ENCODE measurements at places on chromosomes 5 and 9.

- DNase-seq, result no peak
These were observed 304.4 kb downstream of the DMRT2 start for GRCh38 chr9:1354606-1355005.

DNA sequence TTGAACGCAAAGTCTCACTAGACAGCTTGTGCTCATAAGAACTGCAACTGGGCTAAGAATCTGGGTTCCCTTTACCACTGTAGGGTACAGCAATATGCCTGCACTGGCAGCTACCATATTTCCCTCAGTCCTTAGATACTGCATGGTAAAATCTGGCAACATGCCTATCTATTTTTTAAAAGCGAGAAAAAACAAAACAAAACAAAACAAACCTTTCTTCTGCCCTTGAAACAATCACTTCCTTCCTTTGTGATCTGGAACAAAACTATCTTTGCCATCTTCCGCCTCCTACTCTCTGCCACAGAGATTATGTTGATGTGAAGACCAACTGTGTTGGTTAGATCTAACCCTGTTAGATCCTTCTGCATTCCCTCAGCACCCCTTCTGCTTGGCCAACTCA is 242.9 kb downstream of the EBF1 start:
- DNase-seq, result no peak

- DNase-seq, result no peak
These were observed 22.0 kb upstream of the FGFR4 start for GRCh38 chr5:177064500-177065277.

DNA sequence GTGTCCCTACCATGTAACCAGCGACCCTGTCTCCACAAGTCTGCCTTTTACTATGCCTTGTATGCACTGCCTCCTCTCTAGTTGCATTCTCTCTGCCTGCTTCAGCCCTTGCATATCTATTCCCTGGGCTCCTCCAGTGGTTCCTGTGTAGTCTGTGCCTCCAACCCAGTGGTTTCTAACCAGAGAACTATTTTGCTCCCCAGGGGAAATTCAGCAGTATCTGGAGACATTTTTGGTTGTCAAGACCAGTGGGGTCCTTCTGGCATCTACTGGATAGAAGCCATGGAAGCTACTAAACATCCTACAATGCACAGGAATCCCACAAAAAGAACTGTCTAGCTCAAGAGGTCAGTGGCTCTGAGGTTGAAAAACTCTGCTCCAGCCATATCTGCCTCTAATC is 224.1 kb upstream of the RASEF start:
- DNase-seq, result no peak

- no peak for DNase-seq
These were observed 15.4 kb downstream of the NIPSNAP3B start for GRCh38 chr9:104779334-104779733.

GRCh38 chr5:80057921-80058320 is 22.8 kb downstream of the THBS4 start:
- DNase-seq, result no peak

DNA sequence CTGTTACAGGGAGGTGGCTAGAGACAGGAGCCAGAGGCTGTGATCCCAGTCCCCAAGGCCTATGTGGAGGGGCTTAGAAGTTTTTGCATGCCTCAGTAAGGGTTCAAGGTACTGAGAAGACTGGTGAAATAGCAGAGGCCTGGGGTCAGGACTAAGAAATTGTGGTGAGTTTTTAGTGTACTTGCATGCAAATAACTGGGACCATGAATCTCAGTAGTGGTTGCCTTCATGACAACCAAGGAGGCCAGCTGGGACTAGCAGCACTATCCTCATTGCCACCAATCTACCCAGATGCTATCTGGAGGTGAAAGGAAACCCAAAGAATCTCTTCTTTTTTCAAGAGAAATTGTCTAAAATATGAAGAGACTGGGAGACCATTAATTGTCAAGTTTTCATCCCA is 395.1 kb downstream of the CETN3 start:
- DNase-seq, result no peak

DNA sequence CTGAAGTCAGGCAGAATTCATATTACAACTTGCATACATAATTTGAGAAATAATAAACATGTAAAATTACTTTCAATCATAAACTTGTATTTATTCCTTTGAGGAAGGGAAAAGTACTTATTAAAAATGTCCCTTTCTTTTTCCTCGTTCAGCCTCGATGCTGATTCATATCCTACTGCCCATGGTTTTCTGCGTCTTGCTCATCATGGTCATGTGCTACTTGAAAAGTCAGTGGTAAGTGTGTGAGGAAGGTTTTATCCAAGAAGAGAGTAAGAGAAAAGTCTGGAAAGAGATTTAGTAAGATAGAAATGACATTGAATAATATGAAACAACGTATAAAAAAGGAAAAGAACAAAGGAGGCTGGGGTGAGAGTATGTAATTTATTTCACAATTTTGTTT is 85.9 kb downstream of the OSMR start:
- no peak for DNase-seq

DNA sequence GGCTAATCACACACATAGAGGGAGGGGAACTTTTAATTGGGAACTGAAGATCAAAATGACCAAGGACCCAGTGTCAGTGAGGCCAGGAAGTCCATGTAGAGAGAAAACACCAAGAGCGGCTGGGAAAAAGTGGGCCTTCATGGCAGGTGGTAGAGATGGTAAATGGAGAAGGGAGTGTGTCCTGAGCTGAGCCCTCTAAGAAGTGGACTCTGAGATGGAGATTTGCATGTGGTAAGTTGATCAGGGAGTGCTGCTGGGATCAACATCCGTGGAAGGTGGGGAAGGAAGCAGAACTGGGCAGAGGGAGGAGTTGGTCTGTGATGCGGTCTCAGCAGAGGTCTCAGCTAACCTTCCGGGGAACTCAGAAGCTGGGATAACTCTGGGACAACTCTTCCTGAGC is 18.9 kb upstream of the PDZD2 start:
- DNase-seq, result no peak

- no peak for DNase-seq
These were observed 97.1 kb upstream of the TAF11L2 start for GRCh38 chr5:17400724-17401469.

DNA sequence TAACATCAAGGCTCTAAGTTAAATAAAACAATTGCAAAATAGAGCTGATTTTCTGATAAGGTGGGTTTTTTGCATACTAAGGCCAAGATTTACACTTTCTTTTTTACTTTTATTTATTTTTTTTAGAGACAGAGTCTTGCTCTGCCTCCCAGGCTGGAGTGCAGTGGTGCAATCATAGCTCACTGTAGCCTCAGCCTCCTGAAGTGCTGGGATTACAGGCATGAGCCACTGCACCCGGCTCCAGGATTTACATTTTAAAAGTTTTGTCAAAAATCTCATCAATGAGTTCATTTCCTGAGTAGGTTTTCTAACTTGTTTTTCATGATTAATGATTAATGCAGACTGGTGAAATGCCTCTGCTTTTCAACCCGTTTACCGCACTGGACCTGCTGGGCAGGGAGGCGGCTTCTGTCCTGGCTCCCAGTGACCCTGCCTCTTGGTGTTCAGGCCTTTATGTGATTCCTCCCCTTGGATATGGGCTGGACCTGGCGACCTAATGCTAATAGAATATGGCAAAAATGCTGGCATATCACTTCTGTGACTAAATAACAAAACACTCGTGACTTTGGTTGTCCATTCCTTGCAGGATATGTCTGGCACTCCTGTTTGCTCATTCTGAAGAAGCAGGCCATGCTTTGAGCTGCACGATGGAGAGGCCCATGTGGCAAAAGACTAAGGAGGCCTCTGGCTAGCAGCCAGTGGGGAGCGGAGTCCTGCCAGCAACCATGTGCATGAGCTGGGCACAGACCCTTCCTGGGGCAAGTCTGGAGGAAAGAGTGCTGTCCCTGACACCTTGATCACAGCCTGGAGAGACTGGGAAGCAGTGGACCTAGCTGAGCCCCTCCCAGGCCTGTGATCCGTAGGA is 72.2 kb upstream of the PTCH1 start:
- no peak for DNase-seq

GRCh38 chr5:151556806-151557205 is 34.3 kb downstream of the FAT2 start:
- no peak for DNase-seq

- DNase-seq, result no peak
These were observed 601.5 kb downstream of the ACTL7B start for GRCh38 chr9:108254236-108254635.

DNA sequence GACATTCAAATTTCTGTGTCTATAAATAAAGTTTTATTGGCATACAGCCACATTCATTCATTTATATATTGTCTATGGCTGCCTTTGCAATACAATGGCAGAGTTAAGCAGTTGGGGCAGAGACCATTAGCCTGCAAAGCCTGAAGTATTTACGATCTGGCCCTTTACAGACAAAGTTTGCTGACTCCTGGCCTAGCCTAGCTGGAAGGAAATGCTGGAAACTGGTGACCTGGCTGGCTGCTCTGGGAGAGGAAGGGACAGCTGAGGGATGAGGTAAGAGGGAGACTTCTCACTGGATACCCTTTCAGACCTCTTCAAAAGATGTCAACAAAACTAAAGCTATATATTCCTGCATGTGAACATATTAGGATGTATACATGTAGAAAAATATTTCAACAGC is 66.0 kb upstream of the PPARGC1B start:
- DNase-seq, result no peak

DNA sequence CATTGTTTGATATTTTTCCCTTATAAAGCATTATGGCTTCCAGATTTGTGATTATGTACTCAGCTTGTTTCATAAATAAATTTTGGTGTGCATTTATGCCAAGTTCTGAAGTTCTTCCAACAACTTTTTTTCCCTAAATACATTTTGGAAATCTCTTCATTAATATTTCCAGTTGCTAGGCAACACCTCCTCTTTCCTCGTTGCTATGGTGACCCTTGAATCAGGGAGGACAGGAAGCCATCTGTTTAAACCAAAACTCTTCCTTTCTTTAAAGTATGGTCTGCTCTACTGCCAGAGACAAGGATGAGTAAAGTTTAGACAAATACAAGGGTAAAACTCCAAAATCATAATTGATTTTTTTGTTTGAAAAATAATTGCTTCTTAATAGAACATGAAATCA is 779.3 kb downstream of the CDH9 start:
- no peak for DNase-seq

DNA sequence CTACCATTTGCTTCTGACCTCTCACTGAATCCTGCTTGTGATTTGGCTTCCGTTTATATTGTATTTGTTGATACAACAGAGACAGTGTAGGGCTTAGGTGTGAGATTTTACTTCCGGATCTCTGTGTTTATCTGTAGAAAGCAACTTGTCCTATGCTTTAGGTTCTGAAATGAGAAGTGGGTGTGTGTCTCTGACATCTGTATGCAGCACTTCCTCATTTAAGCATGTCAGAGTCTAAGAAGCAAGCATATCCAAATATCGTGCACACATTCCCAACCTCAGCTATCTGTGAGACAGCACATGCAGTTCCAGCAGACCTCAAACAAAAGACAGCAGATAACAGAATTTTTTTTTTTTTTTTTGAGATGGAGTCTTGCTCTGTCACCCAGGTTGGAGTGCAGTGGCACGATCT is 16.3 kb downstream of the KLF9 start:
- DNase-seq, result no peak

- no peak for DNase-seq
These were observed 430.8 kb upstream of the TNC start for GRCh38 chr9:115548609-115549260.

DNA sequence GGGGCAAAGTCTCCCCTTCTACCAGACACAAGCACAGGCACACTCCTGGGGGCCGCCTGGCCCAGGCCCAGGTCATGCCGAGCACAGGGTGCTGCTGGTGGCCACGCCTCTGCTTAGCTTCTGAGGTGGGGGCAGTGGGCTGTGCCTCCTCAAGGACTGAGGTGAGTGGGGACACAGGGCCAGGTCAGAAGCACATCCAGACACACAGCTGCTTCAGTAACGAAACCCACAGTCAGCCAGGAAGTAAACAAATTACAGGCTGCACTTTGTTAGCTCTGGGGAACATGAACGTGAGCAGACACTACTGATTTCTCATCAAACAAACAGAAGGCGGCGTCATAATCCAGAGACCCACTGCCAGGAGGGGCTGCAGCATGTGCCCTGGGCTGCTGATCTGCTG is 192.4 kb downstream of the HSPA4 start:
- no peak for DNase-seq

GRCh38 chr9:126735482-126735881 is 69.4 kb upstream of the ZBTB43 start:
- no peak for DNase-seq

GRCh38 chr9:70477907-70478480 is 63.5 kb upstream of the KLF9 start:
- no peak for DNase-seq

DNA sequence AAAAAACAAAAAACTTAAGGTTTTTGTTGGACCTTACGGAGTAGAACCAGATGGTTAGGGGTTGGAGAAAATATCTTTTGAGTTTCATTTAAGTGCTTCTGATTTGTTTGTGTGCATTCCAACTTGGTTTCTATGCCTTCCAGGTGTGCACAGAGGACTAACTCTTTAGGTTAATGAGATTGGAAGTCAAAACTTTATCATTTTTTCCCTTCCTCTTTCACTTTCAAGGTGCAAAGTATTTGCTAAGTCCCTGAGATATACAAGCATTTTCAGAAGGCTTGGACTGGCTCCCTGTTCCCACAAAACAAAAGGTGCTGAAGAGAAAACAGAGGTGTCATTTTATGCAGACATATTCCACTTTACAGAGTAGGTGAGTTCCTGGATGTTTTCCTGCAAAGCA is 30.3 kb upstream of the CER1 start:
- no peak for DNase-seq

DNA sequence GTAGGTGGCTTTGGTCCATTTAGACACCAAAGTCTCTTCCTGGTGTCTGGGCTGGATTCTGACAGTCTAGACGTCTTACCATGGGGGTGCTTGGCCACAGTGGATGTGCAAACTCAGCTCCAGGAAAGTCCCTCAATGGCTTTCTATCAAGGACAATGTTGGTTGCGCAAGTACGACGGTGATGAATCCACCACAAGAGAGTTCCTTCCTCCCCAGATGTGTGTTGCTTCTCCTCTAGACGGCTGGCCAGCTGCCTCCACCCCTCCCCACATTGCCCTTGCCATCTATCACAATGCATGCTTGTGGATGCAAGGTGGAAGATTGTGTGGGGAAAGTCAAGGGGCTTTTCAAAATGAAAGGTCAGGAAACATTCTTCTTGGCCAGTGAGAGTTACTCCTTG is 89.7 kb upstream of the IRX2 start:
- no peak for DNase-seq

DNA sequence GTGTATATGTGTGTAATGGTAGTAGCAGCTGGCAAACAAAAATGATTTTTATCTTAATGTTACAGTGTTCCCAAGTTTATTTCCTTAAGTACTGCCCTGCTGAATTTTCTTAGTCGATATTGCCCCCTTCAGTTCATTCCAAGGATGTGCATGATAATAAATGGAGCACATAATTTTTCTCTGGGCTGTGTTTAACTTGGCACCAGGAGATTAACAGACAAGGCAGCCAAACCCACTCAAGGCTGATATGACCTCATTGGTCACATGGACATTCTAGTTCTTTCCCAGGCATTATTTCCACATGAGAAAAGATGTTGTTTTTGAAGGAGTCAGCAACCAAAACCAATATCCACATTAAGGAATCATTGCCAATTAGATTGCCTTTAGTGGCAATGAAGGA is 61.8 kb downstream of the COX7C start:
- DNase-seq, result no peak
